ENCODE measurements at places on chromosomes 13 and 19.

DNA sequence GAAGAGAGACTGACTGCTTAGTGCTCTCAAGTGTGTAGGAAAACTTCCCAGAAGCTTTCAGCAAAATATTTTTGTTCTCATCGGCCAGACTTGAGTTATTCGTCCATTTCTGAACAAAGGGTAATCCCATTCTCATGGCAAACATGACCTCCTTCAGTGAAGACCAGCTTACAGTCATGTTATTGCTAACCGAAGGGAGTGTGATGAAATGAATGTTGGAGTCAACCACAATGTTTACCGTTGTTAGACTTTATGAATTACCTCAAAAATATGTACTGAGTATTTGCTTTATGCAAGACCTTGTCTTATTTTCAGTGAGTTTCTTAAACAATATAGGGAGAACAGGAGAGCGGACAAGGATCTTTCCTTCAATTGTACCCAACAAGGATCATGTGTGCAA lies 228.6 kb downstream of the LMO7 start:
- DNase-seq: no peak

DNA sequence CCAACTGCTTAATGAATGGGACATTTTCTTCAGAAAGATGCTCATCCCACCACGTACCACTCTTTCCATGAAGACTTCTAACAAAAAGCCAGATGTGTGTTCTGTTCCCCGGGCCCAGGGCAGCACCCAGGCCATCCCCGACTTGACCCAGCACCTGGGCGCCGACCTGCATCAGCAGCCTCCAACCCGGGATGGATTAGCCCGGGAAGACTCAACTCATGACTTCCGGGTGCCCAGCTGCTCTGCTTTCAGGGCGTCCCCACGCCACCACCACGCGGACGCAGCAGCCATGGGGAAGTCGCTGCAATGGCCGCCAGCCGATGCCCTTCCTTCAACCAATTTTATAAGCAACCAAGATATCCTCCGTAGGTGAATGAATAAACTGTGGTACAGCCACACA lies 123.8 kb upstream of the TUBA3C start:
- DNase-seq: peak; percentile 2

DNA sequence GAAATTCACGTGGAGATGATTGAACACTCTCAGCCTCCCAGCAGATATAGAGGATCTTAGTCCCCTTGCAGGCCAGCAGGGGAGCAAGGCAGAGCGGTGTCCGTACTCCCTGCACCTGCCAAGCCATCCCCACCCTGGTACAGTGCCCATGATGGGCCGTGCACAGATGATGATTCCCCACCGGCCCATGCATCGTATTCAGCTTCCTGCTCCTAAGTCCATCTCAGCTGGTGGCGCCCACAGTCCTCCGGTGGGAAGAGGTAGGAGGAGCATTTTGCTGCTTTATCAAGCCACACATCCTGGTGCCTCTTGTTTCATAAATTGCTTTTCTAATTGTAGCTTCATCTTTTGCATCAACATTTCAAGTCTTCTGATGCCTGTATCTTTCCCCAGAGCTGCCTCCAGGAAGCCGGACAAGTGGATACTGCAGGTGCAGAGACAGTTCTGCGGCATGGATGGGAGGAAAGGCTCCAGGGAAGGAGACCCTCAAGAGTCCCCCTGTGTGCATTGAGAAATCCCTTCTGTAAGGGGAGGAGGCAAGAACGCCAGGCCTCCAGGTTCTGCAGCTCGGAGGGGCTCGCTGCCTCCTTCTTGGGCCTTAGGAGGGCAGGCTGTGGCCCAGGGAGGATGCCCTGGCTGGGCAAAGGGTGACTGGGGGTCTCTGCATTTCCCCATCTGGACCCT lies 55.3 kb downstream of the F2RL3 start:
- DNase-seq: no peak

DNA sequence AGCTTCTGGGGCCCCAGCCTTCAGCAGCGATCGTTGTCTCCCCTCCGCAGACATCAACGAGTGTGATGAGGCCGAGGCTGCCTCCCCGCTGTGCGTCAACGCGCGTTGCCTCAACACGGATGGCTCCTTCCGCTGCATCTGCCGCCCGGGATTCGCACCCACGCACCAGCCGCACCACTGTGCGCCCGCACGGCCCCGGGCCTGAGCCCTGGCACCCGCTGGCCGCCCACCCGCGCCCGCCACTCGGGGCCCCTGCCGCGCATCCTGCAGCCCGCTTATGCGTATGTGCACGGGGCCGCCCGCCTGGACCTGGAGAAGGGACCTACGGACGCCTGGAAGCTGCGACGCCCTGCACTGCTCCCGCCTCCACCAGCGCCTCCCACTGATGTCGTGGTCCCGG lies 28.2 kb downstream of the LTBP4 start:
- DNase-seq: no peak

- DNase-seq: no peak
Observed at GRCh38 chr13:109500146-109500773, 286.1 kb downstream of the IRS2 start.

DNA sequence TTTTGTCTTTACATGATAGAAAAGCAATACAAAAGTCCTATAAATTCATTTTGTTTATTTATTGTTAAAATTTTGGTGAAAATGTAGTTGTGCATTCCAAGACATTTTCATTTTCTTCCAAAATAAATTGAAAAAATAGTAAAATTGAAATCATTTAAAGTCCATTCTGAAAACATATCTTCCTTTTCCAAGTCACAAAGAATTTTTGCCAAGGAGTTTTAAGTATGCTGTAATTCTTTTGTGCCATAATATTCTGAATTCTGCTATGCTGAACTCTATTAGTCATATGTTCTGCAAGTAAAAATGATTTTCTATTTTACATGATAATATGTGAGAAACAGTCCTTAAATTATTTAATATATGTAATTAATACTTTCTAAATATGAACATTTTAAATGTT lies 879.6 kb upstream of the SLC10A2 start:
- no peak for DNase-seq

GRCh38 chr13:37366044-37366770 lies 232.4 kb downstream of the POSTN start:
- DNase-seq: no peak

GRCh38 chr13:46552889-46553520 lies at the start of gene LRCH1:
LRCH1 (plus strand) TSS chr13:46553170; CDS start chr13:46553397, 227 bp downstream.
- peak; percentile 81 for DNase-seq

- DNase-seq: no peak
Observed at GRCh38 chr13:34620074-34620850, 321.8 kb upstream of the NBEA start.

DNA sequence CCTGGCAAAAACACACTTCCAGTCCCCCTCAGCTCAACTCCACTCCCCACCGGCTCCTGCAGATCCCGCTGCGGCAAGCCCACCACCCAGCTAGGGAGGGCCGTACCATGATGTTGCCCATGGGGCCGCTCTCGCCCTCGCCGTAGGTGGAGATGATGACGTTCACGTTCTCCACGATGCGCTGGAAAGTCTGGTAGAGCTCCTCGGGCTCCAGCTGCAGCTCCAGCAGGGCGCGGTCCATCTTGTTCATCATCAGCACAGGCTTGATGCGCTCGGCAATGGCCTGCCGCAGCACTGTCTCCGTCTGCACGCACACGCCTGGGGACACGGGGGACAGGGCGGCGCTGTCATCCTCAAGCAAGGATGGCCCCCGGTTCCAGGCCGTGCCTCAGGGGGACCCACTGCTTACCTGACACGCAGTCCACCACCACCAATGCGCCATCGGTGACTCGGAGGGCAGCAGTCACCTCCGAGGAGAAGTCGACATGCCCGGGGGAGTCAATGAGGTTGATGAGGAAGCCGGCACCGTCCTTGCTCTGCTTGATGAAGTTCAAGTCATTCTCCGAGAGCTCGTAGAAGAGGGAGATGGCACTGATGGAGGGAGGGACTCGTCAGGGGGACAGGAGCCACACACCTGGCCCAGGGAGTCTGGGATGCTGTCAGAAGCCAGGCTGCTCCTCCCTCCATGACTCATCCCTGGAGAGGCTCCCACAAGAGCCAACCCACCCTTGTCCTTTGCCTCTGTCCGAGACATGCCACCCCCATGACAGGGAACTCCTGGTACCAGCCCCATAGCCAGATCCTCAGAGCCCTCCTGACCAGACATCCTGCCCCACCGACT lies 2.3 kb downstream of the EEF2 start:
- no peak for DNase-seq
